ENCODE measurements at places on chromosomes 2 and 18.

GRCh38 chr2:138997346-138997745, 217.2 kb upstream of the NXPH2 start:
- no peak for DNase-seq

DNA sequence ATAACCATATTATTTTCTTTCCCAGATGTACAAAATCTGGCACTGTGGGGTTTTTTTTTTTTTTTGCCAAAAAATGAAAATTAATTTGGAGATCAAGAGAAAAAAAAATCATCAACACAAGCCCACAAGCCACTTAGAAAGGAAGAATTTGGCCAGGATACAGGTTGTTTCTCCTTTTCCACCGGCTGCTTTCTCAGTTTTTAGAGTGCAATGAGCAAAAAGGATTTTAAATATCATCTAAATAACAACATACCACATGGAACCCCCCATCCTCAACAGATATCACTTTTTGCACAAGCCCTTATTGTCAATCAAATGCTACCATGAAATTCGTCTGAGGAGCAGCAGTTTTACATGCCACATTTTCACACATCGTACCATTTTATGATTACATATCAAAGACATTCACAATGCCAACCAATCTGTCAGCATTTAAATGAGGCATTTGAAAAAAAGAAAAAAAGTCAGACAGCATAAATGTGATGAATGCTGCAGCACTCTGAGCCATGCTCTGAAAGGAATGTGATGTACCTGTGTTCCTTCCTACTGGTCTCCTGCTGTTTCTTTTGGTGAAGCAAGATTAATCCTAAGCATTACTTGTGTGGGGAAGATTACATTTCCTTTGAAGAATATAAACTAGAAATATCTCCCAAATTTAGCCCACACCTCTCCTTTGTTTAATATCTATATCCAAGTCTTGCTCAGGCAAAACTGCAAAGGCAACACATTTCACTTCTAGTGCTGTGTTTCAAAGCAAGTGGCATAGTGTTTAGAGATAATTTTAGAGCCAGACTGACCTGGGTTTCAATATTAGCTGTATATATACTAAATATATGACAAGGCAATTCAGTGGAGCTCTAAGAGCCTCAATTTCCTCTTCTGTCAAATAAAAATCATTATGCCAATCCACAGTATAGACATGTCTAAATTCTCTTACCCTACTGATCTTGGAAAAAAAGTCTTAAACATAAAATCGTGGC, 391.3 kb downstream of the CMPK2 start:
- DNase-seq, result no peak

- no peak for DNase-seq
Observed at GRCh38 chr2:198374375-198375082, 570.1 kb downstream of the PLCL1 start.

GRCh38 chr2:70984576-70985282, 6.3 kb downstream of the ANKRD53 start:
- peak; percentile 69 for DNase-seq

DNA sequence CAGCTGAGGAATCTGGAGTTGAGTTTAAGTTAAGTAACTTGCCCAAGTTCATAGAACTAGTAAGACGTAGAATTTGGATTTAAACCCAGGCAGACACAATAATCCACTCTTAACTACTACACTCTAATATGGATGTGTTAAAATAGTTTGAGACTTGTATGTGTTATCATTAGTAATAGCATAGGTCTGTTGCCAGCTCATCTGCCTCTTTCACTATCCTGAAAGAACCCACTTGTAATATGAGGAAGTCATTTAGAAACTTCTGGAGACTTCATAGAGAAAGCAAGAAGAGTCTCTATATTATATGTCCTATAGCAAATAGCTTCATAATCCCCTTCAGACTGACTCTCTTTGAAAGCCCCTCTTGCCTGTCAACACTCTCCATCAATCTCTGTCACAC, 43.0 kb upstream of the ACADL start:
- DNase-seq, result no peak

DNA sequence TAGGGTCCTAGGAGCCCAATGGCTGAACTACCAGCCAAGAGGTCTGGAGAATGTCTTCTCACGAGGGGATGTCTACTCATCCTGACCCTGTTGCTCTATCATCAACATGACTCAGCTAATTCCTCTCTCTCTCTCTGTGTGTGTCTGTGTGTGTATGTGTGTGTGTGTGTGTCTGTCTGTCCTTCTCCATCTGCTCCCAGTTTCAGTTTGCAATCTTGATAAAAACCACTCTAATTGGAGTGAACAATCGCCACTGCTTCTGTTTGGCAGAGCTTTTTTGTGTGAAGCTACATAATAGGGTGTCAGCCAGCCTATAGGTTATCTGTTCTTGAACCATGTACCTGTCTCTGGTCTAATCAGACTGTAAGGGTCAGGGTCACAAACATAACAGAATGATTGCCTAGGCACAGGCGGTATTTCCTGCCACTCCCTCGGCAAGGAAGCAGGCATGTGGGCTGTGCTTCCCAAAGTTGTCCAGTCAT, 219.8 kb downstream of the SH3BP4 start:
- DNase-seq, result no peak

DNA sequence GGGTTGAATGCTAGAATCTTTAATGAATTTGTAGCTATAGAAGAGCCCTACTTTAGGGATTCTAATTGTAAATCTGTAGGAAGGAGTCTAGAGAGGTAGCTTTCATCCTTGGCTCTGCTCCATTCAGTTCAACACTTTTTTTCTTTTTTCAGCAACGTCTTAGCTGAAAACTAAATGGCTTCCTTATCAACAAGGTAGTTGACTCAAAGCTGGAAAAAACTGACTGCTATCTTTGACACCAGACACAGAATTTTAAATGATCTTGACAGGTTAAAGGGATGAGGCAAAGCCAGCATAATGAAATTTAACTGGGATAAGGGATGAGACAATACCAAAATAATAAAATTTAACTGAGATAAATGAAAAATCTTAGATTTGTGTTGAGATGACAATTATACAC, 54.9 kb downstream of the TMEFF2 start:
- no peak for DNase-seq

- DNase-seq, result no peak
Observed at GRCh38 chr2:238911376-238912227, 63.7 kb downstream of the TWIST2 start.

DNA sequence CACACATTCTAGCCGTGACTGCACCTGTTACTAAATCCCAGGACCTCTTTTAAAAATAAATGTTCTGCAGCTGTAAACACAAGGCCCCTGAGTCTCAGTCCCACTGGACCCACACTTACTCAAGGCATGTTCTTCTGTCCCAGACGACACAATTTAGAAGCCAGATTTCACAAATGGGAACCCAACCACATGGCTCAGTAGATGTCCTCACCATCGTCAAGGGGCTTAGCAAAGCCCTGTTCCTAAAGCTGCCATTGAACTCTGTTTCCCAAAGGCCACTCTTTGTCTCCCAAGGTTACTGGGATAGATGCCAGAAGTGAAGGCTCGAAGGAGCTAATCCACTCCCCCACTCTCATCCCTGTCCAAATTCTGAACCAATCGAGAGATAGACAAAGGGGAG, 301.0 kb downstream of the GALR1 start:
- no peak for DNase-seq

DNA sequence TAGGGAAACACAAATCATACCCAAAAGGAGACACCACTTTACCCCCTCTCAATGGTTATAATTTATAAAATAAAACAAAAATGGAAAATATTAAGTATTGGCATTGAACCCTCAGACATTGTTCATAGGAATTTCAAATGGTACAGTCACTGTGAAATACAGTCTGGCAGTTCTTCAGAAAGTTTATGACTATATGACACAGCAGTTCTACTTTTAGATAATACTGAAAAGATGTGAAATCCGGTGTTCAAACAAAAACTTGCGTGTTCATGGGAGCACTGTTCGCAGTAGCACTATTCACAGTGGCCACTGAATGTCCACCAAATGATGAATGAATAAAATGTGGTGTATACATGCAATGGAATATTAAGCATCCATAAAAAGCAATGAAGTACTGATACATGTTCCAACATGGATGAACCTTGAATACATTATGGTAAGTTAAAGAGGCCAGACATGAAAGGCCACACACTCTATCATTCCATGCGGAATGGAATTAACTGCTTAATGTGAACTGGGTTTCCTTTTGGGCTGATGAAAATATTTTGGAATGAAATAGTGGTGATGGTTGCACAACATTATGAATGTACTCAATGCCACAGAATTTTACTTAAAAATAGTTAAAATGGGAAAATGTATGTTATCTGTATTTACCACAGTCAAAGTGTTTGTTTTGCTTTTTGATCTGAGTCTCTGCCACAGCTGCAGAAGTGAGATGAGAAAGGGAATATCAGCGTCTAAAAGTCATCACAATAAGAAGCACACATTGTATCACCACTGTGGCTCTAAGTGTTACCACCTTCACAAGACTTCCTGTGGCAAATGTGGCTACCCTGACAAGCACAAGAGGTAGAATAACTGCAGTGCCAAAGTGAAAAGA, 864.6 kb downstream of the SUCLG1 start:
- DNase-seq, result no peak

DNA sequence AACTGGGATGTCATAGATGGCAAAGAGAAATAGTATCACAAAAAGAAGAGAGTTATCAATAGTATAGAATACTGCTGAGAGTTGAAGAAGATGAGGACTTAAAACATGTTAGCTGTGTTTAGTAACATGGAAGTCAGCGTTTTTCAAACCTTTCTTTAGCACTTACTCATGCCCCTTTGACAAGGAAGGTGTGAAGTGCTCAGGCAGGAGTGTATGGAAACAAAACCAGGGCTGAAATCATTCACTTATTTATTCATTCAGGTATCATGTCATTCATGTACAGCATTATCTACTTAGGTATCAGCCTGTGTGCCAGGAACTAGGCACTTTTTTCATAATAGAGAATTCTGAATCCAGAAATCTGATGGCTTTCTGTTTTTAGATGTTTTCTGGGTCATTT, 27.2 kb downstream of the CD28 start:
- no peak for DNase-seq

DNA sequence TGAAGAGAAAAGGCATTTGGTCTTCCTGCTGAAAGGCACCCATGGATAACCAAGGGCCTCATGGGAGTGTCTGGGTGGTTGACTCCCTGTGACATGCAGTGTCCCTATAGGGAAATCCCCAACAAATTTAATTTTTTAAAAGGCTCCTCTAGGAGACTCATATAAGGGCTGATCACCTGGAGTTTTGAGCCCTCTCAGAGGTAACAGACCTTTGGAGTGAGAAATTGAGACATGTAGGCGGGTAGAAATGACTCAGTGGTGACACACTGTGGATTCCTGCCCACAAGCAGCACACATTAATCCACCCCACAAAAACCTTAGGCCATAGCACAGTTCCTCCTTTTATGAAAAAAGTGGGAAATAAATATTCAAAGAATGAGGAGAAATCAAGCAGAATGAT, 557.0 kb upstream of the CNTNAP5 start:
- DNase-seq, result no peak

- no peak for DNase-seq
Observed at GRCh38 chr2:226030788-226031646, 631.5 kb downstream of the NYAP2 start.

DNA sequence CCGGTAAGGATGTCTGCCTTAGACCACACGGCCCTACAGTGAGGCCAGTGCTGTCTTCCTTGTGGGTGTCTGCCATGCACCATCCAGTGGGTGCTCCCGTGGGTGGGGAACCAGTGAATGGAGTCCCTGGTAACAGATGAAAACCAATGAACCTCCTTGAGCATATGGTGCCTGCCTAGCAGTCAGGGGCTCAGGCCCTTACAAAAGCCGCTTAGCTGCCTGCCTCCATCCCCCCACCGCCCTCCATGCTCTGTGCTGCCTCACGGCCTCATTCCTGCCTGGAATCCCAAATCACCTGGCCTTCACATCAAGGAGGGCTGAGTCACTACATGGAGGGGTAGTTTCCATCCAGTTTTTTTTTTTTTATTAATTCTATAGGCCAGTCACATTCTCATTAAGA, 30.8 kb upstream of the TRIB2 start:
- no peak for DNase-seq

GRCh38 chr2:226611944-226612318, 187.7 kb downstream of the IRS1 start:
- DNase-seq, result no peak

DNA sequence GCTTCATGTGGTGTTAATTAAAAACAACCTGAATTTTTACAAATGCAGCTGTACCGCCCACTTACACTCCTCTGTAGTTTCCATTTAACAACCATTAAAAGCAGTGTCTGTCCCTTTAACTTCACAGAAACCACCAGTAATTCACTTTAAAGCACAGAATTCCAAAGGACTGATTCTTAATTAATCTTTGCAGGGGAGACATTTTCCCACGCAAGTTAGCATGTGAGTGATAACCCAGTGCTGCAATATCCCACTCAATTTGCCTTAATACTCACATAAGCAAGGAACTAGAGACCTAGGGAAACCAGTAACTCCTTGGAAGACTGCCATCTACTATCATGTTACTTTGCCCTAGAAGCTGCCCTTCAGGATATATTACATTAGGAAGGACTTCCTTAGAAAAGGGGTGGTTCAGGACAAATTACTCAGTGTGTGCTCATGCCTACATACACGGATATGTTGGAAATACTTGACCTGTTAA, 102.3 kb downstream of the OSR1 start:
- no peak for DNase-seq

- DNase-seq, result no peak
Observed at GRCh38 chr18:51009072-51009471, 20.9 kb upstream of the SMAD4 start.

- no peak for DNase-seq
Observed at GRCh38 chr2:224994242-224994823, 47.9 kb downstream of the DOCK10 start.

- no peak for DNase-seq
Observed at GRCh38 chr18:79529991-79530390, 134.3 kb downstream of the NFATC1 start.

DNA sequence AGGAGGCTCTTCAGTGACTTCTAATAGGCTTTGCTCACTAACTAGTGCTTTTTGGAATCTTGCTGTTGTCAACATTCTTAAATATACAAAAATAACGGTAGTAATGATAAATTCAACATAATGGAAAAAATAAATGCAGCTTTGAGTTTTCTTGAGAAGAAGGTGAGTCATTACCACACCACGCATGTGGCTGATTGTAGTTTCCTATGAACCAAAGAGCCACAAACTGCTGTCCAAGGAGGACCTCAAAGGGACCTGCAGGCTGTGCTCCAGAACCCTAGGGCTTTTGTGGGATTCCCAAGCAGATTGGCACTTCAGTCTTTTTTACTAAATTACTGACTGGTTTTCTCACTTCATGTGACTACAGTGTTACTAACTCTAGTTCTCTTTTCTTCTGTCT, 66.7 kb downstream of the TPGS2 start:
- DNase-seq, result no peak

GRCh38 chr2:15980605-15981098, 40.3 kb downstream of the MYCN start:
- DNase-seq, result no peak

- DNase-seq, result no peak
Observed at GRCh38 chr2:144937910-144938709, 418.2 kb upstream of the ZEB2 start.

- DNase-seq, result no peak
Observed at GRCh38 chr2:42256505-42256904, 87.4 kb downstream of the EML4 start.

GRCh38 chr2:236180831-236181453, 12.8 kb upstream of the GBX2 start:
- DNase-seq, result no peak

- DNase-seq, result no peak
Observed at GRCh38 chr2:197706839-197707207, 1.7 kb downstream of the MARS2 start.
